Kidney epithelial cell (primary cell): ENCODE measurements at places on chromosomes 6 and 20. TPM values are rescaled to one million over a fixed set of nuclear protein-coding genes. Genes with fewer than 3 reads are reported as not detected.
A peak's percentile ranks its signal among the peaks of the same experiment; 100 is the strongest.

DNA sequence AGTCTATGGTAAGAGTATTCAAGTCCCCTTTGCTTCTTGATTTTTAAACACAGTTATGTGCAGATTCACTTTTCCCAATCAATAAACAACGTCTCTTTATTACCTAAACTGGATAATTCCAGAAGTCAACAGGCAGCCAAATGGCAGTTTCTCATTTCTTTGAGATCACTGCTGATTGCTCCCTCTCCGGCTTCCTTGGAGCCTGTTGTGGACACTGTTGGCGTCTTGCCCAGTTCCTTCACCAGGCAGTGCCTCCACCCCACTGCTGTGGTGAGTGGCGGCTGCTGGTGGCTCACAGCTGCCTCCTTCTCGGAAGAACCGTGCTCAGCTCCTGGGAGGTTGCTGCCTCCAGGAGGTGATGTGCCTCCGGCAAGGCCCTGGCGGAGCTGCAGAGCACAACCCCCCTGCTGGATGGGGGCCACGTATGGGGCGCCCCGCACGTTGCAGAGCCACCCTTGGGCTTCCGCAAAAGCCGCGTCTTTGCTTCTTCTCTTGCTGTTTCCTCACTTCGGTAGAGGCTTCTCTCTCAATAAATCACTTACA lies 105.1 kb upstream of the CNKSR3 start:
- DNase-seq = peak; percentile 50

- no peak for DNase-seq
Measured at GRCh38 chr20:1926237-1926636, 31.0 kb downstream of the SIRPA start.

DNA sequence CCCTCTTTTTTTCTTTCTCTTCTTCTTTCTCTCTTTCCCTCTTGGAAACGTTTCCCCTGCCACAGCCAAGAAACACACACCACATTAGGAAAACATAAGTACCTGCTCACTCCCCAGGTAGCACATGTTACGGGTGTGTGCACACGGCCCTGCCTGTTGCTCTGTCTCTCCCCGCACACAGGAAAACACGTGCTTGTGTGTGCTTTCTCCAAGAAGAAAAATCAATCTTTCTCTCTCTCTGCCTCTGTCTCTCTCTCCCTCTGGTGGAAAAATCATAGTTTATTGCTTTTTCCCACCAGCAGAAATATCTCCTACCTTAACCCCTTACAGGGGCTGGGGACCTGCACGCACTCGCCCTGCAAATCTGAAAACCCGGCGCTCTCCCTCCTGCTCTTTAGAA lies 102.3 kb downstream of the EDN3 start:
- no peak for DNase-seq

- no peak for DNase-seq
Measured at GRCh38 chr20:59765599-59766177, 161.3 kb downstream of the PHACTR3 start.

DNA sequence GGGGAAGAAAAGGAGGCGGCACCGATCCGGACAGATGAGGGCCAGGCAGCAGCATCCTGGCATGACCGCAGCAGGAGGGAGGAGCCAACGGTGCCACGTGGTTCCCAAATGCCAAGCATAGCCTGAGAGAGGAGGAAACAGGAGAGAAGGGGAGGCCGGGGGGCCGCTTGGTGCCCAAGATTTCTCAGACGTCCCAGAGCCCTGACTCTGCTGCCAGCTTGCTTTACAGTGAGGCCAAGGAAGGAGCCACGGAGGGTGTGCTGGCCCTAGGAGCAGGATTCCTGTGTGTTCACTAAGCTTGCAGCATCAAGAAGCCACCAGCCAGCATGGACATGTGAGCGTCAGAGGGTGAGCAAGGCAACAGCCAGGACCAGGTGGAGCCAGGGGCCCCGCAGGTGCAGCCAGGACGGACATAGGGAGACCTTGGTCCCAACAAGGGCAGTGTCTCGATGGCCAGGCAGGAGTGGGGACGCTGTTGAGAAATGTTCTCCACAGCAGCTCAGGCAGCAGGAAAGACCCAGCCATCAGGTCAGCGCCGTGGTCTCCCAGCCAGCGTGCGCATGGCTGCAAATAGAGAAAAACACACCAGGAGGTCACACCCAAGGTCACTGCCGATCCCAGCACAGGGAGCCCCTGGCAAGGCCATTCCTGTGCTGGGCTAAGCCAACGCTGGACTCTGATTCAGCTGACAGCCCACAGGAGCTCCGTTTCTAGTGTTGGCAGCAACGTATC lies 143.7 kb downstream of the DLL1 start:
- DNase-seq = no peak

DNA sequence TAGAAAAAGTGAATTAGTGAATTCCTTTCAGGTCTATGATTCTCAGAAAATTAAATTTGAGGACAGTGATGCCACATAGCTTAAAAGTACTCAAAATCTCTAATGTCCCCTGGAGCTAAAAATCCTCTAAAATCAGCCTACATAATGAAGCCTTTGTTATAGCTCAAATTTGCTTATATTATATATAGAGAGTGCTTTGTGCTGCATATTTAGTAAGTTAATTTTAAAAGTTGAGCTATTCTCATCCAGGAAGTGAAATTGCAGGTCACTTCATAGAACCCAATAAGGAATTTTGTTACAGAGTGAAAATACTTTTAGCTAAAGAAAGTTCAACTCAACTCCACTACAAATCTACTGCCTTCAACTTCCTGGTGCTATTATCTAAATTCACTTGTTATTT lies 507.5 kb upstream of the MAP3K7 start:
- no peak for DNase-seq

The DACT2 gene
- total RNA-seq = 0.84 and 0.96 TPM in 2 replicates

GRCh38 chr6:105994118-105994590 lies 92.0 kb upstream of the PRDM1 start:
- no peak for DNase-seq

The SOBP gene
- total RNA-seq = 1.2 and 1.8 TPM in 2 replicates

The KCNB1 gene
- not detected in 2 replicates for total RNA-seq
